ENCODE measurements at places on chromosomes 5 and 9.

GRCh38 chr9:116365056-116365471 is 211.5 kb downstream of the PAPPA start:
- no peak for DNase-seq

DNA sequence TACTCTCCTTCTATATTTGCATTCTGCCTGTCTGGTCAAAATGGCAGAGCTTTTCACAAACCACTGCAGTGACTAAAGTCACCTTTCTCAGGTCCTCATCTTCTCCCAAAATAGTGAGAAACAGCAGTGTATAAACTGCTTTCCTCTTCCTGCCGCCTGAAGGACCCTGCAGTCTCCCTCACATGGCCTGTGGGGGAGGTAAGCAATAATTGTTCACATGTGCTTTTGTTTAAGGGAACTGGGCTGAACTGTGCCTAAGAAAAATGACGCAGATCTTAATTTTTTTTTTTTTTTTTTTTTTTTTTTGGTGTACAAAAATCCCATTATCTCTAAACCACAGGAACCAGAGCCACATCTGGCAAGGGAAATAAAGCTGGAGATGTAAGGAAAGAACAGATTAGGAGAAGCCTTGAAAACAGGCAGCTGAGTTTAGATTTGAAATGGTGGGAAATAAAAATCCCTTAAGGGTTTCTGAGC is 131.7 kb upstream of the VLDLR start:
- no peak for DNase-seq

DNA sequence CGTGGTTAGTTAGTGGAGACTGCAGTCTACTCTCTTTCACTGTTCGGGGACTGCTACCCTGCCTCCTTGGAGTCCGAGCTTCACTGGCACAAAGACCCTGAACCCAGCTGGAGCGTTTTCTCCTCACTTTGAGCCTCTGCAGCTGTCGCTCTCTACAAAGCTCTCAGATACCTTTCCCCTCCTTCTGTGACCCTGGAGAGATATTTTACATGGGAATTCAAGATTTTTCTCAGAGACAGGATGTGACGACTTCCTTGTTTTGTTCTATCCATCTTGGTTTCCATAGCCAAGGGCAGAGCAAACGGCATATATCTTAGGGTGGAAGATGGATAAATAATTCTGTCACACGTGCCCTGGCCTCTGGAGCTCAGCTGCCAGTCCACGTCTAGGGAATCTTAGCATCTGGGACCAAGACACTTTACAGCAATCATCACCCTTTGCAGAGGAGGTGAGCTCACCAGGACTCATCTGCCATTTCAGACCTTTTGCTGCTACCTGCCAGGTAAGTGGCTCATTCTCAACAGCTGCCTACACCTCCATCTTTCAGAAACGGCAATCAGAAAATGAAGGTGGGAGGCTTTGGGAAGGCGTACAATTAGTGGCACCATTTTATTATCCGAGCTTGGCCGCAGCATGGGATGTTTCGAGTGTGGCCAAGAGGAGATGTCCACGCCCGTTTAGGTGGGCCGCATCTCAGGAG is at the start of gene BTNL9:
Gene BTNL9, plus strand, starts transcription at position 336 of the 700 bp plus-strand sequence. CDS start 5,224 bp downstream, outside the sequence.
- no peak for DNase-seq

DNA sequence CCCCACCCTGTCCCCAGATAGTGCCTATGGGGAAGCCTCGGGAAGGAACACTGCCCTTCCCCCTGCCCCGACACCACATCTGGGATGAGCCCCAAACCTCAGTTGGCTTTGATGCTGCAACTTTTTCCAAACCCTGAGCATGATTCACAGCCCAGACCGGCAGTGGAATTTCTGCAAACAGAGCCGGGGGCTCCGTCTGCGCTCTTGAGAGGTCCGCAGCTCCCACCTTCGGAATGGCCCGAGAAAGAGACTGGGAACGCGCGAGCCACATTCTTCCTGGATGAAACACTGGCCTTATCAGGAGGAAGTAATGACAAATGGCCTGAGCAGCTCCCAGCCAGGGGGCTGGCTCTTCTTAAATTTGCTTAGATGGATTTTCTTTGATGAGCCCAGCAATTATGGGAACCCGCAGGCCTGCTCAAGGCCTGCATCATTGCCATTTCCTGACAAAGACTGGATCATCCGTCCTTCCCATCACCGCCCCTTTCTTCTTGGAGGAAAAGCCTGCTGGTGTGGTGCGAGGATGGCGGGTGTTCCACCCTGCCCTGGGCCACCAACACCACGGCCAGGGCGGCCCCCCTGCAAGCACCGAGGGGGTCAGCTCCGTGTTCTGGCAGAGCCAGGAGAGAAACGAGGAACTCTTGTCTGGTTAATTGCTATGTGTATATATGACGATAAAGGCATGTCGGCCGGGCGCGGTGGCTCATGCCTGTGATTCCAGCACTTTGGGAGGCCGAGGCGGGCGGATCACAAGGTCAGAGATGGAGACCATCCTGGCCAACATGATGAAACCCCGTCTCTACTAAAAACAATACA is 38.8 kb upstream of the COL5A1 start:
- DNase-seq = no peak

DNA sequence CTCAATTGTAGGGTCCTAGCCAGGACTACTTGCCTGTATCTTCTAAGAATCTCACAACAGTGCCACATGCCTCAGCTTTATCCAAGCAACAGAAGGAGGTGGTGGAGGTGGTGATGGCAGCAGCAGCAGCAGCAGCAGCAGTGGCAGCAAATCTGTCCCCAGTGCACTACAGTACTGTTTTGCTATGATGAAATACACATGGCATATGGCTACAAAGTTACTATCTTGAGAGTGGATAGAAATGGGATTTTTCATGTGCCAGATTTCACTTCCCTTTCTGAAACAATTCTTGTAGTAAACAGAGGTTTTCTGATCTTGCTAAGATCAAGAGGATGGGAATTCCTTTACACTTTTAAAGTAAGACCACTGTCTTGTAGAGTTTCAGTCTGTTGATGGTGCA is 8.1 kb upstream of the CYSTM1 start:
- no peak for DNase-seq

DNA sequence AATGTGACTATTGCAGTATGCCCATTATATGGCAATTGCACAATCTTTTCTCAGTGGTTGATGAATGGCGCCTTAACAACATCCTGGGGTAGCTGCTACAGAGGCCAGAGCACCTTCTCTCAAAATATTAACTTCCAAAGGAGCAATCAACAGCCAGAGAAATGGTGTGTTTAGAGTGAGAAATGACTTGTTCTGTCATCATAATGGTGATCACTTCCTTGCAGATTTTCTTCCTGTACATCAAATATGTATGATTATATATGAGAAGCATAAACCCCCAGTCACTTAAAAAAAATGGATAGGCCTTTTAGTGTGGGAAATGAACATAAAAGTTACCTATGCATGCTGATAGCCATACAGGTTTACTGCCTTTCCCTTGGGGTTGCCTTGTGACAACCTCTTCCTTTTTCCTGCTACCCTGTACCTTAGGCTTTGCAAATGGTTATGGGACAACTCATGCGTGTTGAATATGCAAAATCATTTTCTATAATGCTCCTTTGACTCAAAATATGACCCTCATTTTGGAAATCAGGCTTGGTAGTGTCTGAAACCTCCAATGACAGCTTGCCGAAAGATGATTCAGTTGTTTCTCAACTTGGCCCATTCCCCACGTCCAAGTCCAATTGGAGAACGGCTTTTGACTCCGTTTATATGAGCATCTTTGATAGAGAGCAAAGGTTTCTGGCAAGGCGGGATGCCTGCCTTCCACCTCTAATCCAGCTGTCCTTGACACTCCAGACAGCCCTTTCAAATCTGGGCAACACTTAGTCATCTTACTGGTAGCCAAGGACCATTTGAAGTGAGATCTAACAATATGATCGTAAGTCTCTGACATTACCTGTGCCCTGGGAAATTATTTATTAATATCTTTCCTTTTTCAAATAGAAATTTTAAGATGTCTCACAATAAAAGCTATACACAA is 69.3 kb downstream of the SLC1A1 start:
- DNase-seq = no peak

DNA sequence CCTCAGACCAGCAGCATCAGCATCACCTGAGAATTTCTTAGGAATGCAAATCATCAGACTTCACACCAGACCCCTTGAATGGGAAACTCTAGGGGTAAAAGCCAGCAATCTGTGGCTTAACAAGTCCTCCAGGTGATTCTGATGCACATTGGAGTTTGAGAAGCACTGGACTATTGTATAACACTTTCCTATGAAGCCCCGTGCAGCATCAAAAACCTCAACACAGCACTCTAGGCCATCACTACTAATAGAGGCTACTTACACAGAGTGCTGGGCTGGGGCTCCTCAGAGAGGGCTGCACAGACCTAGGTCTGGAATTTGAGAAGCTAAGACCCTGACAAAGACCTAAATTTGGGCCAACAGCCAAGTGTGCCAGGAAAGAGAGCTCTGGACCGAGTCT is 95.7 kb upstream of the ARAP3 start:
- no peak for DNase-seq

GRCh38 chr5:171427318-171428167 is 8.1 kb downstream of the FGF18 start:
- no peak for DNase-seq

- no peak for DNase-seq
These were observed 62.1 kb downstream of the C9orf50 start for GRCh38 chr9:129558551-129559505.

DNA sequence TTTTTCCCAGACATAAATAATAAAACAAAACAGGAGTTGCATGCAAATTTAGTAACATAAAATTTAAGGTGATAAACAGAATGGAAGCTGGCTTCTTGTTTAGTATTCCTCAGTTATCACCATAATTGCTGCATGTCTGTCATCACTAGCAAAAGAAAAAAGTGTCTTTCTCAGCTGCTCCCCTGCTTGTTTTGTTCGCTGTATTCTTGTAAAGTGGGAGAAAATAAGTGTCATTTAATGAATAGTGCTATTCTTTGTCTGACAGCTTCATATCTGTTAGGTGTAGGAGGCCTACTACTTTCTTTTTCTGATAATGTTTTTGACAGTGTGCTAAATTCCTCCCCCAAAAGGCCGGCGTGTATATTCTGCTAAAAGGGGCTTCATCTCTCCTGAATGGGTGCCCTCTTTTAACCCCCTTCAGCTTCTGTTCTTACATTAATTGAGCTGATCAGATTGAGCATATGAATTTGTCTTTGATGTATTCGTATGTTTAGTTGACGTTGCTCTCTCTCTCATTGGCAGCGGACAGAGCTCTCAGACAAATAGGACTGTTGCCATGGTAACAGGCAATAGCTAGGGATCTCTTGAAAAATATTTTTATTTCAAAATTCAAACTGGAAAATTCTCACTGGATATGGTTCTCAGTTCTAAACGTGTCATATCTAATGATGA is 303.8 kb downstream of the KIAA0825 start:
- DNase-seq = no peak
